ENCODE measurements at places on chromosomes 2 and 18. TPM values are rescaled to one million over a fixed set of nuclear protein-coding genes. Genes with fewer than 3 reads are reported as not detected.

Gene UGT1A9
- polyA plus RNA-seq = 6.2 TPM

Gene KIF1A
- 10.7 TPM for polyA plus RNA-seq

DNA sequence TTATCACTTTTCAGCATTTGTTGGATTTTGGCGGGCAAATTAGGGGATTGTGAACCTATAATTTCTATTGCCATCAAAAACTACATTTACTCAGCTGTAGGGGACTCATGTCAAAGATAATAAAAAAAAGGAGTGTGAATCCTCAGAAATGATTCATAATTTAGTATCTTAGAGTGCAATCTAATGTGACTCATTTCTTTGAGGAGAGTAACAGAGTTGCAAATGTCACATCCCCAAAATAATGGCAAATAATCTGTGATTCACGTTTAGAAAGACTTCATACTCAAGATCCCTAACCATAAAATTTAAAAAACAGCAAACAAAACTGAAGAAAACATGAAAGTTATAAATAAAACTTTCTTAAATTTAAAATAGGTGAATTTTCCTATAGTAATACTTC lies 373.0 kb downstream of the CDH2 start:
- no peak for DNase-seq

- DNase-seq = no peak
These were observed 20.9 kb downstream of the BCL2 start for GRCh38 chr18:63298400-63299365.

- DNase-seq = no peak
These were observed 53.2 kb downstream of the SF3B1 start for GRCh38 chr2:197381641-197382040.

GRCh38 chr2:237532160-237532559 lies 34.2 kb upstream of the PRLH start:
- DNase-seq = no peak

GRCh38 chr18:57785751-57786437 lies 17.2 kb downstream of the ATP8B1 start:
- no peak for DNase-seq

DNA sequence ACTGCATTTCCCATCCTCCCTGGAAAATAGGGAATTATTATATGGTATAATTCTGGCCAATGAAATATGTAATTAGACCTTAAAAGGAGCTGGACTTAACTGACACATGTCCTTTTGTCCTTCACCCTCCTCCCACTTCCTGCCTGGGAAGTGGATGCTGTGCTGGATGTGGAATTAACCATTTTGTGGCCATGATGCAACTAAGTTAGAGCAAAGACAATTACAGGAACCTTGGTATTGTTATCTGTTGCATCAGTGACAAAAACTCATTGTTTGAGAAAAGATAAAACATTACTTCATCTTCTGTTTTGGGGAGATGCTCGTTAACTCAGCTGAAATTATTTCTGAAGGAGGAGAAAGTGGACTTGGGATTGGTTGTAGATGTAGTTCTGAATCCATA lies 227.7 kb upstream of the BOD1L2 start:
- no peak for DNase-seq

Gene KCNE4
- polyA plus RNA-seq = 12.8 TPM

- DNase-seq = no peak
These were observed 72.8 kb downstream of the TCF4 start for GRCh38 chr18:55515214-55515613.

DNA sequence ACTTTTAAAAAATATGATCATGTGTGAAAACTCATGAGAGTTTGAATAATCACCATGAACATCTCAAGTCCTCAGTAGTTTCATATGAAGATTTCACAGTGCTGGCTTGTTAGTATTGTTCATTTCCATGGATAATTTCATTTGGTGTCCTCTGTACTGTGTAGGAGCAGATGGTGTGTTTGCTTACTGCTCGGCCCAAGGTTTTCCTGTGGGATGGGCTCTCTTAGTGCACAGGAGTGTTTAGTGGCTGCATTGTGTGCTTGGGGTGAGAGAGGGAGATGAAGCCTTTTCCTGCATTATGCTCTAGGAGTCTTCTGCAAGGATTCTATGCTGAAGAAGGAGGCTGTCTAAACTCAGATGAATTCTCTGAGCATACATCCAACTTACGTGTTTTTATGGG lies 270.6 kb downstream of the SOCS6 start:
- no peak for DNase-seq

DNA sequence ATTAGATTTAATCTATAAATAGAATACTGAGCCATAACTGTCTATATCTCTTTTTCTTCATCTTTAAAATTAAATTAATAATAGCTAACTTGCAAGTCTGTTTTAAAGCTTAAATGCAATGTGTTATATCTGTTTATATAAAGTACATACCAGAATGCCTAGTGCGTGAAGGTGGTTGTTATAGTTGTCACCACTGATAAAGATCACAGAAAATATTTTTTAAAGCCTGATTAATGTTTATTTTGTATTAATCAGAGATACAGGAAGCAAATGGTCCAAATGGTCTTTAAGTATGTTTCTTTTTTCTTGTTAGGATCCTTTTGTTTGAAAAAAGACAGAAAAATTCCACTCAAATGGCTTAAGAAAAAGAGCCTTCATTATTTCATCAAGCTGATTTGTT lies 560.6 kb downstream of the CPS1 start:
- DNase-seq = no peak

Gene ENOSF1
- 114 TPM for polyA plus RNA-seq

Gene ALPG
- polyA plus RNA-seq = not detected

GRCh38 chr18:45384137-45384961 lies 230.9 kb upstream of the SLC14A2 start:
- DNase-seq = peak; percentile 38

DNA sequence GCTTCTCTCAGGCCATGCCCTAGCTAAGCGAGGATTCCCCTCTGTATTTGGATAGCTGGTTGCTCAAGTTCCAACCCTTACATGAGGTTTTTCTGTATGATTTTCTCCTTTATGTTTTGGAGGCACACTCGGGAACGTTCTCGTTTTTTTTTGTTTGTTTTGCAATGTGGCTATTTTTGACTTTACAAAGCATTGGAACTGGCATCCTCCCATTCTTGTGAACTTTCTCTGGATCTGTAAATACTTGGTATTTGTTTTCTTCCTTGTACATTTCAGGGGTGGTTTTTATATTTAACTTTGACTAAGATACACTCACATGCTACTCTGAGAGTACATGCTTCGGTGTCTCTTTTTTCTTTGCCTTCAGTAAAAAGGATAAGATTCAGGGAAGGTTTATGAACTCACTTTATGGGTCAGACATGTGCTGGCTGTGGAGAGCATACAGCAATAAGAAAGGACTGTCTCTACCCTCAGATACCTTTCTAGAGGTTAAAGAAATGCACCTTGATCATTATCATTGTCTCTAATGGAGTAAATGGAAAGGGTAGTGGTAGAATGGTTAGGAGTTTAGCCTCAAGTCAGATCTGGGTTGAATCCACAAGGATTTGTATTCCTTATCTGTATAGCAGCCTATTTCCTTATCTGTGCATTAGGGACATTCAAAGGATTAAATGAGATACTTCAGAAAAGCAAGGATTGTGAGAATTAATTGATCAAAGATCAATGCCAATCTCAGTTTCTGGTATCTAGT lies 61.9 kb downstream of the MEIS1 start:
- no peak for DNase-seq

Gene HOXD13
- 0.17 TPM for polyA plus RNA-seq

Gene MC4R
- 0.33 TPM for polyA plus RNA-seq

GRCh38 chr18:79560042-79560860 lies 119.4 kb upstream of the CTDP1 start:
- no peak for DNase-seq

GRCh38 chr2:67842375-67842959 lies 220.3 kb downstream of the C1D start:
- DNase-seq = no peak

Gene CDCA7
- 42.9 TPM for polyA plus RNA-seq

- no peak for DNase-seq
These were observed 137.5 kb downstream of the INO80D start for GRCh38 chr2:205948496-205948837.

DNA sequence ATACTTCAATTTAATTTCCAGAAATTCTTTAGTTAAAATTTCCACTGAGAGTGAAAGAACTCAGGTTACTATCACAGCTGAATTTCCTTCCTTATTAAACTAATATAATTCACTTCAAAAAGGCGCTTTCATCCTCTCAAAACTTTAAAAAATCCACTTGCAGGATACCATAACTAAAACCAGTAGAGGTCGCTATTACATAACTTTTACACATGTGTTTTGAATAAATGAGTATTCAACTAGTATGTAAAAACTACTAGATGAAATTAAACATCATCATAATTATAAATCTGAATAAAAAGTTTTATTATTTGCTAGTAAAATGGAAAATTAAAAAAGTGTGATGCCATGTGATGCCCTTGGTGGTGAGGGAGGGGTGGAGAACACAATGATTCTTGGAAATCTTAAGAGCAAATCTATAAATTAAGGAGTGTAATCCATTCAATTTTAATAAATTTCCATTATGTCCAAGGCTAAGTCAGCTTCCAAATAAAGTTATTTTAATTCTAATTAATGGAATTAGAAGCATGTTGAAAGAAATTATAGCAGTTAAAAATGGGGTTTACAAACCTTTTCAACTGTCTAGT lies 61.4 kb downstream of the SOS1 start:
- peak; percentile 18 for DNase-seq

- DNase-seq = no peak
These were observed 8.4 kb downstream of the FHL2 start for GRCh38 chr2:105390454-105390853.

DNA sequence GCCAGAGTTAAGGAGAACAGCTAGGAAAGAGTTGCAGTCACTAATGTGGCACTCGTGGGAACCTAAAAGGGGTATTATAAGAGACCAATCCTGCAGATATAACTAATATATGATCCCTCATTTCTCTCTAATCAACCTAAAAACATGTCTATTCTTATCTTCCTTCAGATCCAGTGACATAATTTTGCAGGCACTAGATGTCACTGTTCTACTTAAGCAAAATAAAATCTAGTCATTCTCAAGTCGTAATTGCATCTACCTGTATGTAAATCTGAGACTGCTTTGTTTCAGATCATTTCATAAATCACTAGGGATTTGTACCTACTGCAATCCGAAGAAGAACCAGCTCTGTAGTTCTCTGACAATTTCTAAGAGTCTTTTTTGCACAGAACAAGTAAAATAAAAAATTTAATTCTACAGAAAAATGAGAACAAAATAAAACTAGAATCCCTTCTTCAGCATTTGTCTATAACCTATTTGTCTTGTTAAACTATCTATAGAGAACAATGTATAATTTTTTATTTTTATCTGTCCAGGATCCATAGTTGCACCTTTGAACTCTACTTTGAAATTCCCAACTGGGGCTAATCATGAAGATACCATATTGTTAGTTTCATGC lies 56.5 kb upstream of the ERBB4 start:
- DNase-seq = no peak

DNA sequence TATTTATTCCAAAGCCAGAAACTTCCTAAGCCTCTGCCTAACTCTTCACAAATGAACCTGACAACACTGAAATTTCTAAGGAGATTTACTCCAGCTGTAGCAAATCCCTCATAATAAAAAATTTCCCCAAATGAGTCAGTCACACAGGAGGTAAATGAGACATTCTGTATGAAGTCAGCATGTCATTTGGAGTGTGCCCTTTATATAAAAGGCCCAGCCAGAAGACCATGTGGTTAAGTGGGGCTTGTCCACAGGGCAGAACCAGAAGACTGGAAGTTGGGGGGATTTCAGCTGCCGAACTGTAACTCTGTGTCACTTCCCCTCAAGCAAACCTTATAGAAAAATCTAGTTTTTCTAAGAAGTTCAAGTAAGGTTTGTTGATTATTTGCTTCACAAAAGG lies 30.2 kb downstream of the NRP2 start:
- DNase-seq = no peak

Gene DRC1
- 2.5 TPM for polyA plus RNA-seq

DNA sequence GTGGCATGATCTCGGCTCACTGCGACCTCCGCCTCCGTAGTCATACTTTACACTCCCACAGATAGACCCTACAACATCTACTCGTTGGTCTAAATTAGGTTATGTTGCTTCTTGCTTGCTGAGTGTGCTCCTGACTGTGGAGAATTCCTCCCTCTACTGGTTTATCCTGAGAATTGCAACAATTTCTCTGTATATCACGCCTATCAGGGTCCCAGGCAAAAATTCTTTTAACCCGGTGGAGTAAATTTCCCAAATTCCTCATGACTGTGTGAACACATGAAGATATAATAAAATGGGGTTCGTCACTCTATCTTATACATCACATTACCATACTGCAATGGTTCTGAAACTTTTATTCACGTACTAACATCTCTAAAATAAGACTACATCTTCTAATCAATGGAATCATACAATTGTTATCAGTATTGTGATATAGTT lies 156.7 kb downstream of the EVA1A start:
- DNase-seq = peak; percentile 33

Gene TNFAIP6
- polyA plus RNA-seq = 0.93 TPM

GRCh38 chr2:8993902-8994278 lies 9.6 kb downstream of the MBOAT2 start:
- DNase-seq = no peak

Gene CLEC4F
- not detected for polyA plus RNA-seq

DNA sequence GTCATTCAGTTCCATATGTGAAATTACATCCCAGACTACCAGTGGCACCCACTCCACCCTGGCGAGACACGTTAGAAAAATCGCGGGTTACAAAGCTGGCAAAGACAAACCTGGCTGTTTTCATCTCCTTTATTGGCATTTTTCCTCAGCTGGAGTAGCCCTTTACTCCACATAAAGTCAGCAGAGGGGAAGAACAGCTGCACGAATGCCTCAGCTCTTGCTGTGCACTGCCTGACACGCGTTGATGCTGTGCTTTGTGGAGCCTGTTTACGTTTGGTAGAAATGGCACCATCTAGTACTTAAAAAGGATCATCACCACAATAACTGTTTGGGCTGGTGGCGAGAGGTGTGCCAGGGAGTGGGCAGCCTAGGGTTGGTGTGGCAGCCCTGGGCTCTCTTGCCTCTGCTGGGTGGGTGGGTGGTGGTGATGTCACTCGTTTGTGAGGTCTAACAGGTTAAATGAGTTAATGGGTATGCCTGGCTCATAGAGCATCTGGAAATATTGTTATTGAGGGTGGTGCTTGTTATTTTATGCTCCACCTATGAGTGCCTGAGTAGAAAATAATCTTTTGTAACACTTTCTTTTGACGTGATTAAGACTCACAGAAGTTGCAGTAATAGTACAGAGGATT lies 16.4 kb downstream of the FARP2 start:
- no peak for DNase-seq

Gene BCL2
- polyA plus RNA-seq = 23.1 TPM

DNA sequence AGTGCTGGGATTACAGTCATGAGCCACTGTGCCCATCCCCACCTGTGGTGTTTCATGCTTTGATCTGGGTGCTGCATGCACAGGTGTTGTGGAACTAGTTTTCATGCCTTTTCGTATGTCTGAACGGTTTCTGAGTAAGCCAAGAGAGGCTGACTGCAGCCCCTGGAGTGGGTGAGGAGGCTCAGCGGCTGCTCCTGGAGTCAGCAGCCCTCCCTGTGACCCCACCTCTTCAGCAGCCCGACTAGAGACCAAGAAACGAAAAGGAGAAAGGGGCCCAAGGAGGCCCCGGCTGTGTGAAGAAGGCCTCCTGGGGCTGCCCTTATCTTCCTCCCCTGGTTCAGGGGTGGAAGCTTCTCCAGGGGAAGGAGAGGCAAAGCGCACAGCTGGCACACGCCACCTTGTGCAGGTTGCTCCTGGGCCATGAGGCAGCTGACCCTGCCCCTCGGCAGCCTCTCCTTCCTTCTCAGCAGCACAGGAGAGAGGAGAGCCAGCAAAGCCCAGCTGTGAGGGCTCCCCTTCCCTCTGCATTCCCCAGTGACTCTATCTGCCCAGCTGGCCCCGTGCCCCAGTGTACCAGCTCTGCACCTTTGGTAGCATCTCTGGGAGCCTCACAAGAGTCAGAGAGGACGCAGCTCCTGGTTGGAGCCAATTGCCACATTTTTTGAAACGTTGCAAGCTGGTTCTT lies 182.5 kb upstream of the HS6ST1 start:
- no peak for DNase-seq

Gene MC5R
- polyA plus RNA-seq = not detected

Data from renal cortex interstitium (tissue), 15 donors.